ENCODE measurements at places on chromosomes 2 and 18. TPM values are rescaled to one million over a fixed set of nuclear protein-coding genes. Genes with fewer than 3 reads are reported as not detected.

DNA sequence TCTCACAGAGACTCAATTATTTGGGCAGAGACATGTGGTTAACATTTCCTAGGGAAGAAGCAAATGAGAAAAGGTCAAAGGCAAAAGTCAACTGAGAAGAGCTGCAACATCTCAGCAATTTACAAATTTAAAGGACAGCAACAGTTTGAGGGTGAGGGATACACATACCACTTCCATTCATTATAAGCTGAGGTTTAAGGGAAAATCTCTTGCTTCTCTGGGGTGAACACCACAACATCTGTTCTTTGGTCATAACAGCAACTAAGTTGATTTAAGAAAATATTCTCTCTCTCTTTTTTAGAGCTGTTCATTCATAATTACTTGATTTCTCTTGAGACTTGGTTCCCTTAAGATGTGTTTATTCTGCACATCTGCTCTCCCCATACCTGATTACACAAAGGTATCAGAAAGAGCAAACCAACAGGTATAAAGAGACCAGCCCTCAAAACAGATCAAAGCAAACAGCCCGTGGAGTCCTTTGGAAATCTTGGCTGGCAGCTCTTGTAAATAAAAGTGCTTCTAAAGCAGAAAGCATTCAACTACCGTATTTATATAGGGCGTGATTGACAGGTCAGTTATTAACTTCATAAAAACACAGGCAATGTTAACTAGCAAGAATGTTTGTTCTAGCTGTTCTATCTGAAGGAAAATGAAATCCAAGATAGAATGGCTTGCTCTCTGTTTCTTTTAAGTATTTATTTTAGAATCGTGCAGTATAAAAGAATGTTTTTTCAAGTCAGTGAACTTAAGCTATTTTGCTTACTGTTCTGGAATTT lies 132.8 kb downstream of the THADA start:
- no peaks in the 10 kb centered on the region for H3K27me3 ChIP-seq
- DNase-seq, result no peak
- H3K27ac ChIP-seq, result no peak overlapping the region
- H3K36me3 ChIP-seq, result no peaks in the 10 kb centered on the region
- H3K4me3 ChIP-seq, result no peak overlapping the region

GRCh38 chr2:172600557-172601008 lies 44.7 kb downstream of the PDK1 start:
- no peaks in the 10 kb centered on the region for H3K4me1 ChIP-seq
- no peaks in the 10 kb centered on the region for H3K27me3 ChIP-seq
- no peak overlapping the region for H3K27ac ChIP-seq
- no peaks in the 10 kb centered on the region for H3K36me3 ChIP-seq
- H3K4me3 ChIP-seq, result no peak overlapping the region

- H3K4me3 ChIP-seq, result no peak overlapping the region
- DNase-seq, result no peak
- no peaks in the 10 kb centered on the region for H3K27me3 ChIP-seq
- H3K36me3 ChIP-seq, result no peaks in the 10 kb centered on the region
- no peaks in the 10 kb centered on the region for H3K4me1 ChIP-seq
- no peak overlapping the region for H3K27ac ChIP-seq
Measured at GRCh38 chr18:41996020-41996419, 41.0 kb downstream of the PIK3C3 start.

- DNase-seq, result no peak
- no peaks in the 10 kb centered on the region for H3K36me3 ChIP-seq
- H3K4me1 ChIP-seq, result no peaks in the 10 kb centered on the region
- H3K4me3 ChIP-seq, result no peak overlapping the region
- H3K27me3 ChIP-seq, result no peaks in the 10 kb centered on the region
- H3K27ac ChIP-seq, result no peak overlapping the region
Measured at GRCh38 chr2:47227532-47228279, 72.6 kb upstream of the STPG4 start.

GRCh38 chr18:37361335-37362157 lies 204.1 kb downstream of the CELF4 start:
- no peaks in the 10 kb centered on the region for H3K36me3 ChIP-seq
- H3K4me1 ChIP-seq, result no peaks in the 10 kb centered on the region
- H3K27ac ChIP-seq, result no peak overlapping the region
- no peaks in the 10 kb centered on the region for H3K27me3 ChIP-seq

GRCh38 chr2:121836611-121837010 lies 81.2 kb downstream of the TSN start:
- no peak overlapping the region for H3K27ac ChIP-seq
- no peak overlapping the region for H3K4me3 ChIP-seq
- no peaks in the 10 kb centered on the region for H3K27me3 ChIP-seq
- DNase-seq, result no peak
- no peaks in the 10 kb centered on the region for H3K36me3 ChIP-seq

DNA sequence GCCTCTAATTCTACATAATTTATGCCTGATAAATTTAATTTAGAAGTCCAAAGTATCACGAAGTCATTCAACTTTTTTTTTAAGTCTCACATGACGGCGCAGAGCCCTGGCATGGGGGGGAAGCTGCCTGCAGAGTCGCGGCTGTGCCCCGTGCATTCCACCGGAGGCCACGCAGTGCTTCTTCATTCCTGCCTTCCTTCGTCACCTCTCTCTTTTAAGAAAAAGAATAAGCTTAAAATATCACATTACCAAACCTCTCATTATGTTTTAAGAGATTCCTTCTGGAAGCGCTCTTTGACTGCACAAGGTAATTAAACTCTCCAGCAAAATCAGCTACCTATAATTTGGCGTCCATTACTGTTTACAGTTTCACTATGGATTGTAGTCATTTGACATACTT lies 20.3 kb upstream of the KIDINS220 start:
- H3K4me1 ChIP-seq, result no peaks in the 10 kb centered on the region
- no peaks in the 10 kb centered on the region for H3K27me3 ChIP-seq
- no peak overlapping the region for H3K4me3 ChIP-seq
- no peaks in the 10 kb centered on the region for H3K36me3 ChIP-seq
- H3K27ac ChIP-seq, result no peak overlapping the region

- H3K27ac ChIP-seq, result no peak overlapping the region
- no peak for DNase-seq
- no peak overlapping the region for H3K4me3 ChIP-seq
- no peaks in the 10 kb centered on the region for H3K4me1 ChIP-seq
Measured at GRCh38 chr2:171104379-171104778, 56.3 kb downstream of the TLK1 start.

DNA sequence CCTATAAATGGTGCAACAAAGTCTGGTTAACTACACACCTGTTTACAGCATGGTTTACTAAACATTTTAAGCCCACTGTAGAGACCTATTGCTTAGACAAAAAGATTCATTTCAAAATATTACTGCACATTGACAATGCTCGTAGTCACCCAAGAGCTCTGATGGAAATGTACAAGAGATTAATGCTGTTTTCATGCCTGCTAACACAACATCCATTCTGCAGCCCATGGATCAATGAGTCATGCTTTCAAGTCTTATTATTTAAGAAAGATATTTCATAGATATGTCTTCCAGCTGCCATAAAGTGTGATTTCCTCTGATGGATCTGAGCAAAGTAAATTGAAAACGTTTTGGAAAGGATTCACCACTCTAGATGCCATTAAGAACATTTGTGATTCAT lies 781.1 kb downstream of the MBD2 start:
- no peaks in the 10 kb centered on the region for H3K36me3 ChIP-seq
- H3K27me3 ChIP-seq, result no peaks in the 10 kb centered on the region
- H3K4me3 ChIP-seq, result no peak overlapping the region
- no peak overlapping the region for H3K27ac ChIP-seq

- no peak overlapping the region for H3K4me3 ChIP-seq
- no peaks in the 10 kb centered on the region for H3K27me3 ChIP-seq
- no peaks in the 10 kb centered on the region for H3K4me1 ChIP-seq
- no peak for DNase-seq
- H3K36me3 ChIP-seq, result no peaks in the 10 kb centered on the region
Measured at GRCh38 chr18:74225193-74225840, 66.4 kb downstream of the CYB5A start.

GRCh38 chr2:25960920-25961319 lies 21.4 kb downstream of the KIF3C start:
- H3K36me3 ChIP-seq, result no peaks in the 10 kb centered on the region
- no peak overlapping the region for H3K27ac ChIP-seq
- no peak for DNase-seq
- H3K4me1 ChIP-seq, result no peaks in the 10 kb centered on the region

- no peak for DNase-seq
- no peak overlapping the region for H3K27ac ChIP-seq
- no peaks in the 10 kb centered on the region for H3K36me3 ChIP-seq
- no peak overlapping the region for H3K4me3 ChIP-seq
- H3K4me1 ChIP-seq, result no peaks in the 10 kb centered on the region
Measured at GRCh38 chr2:167851876-167852275, 395.5 kb downstream of the STK39 start.

- DNase-seq, result no peak
- no peak overlapping the region for H3K4me3 ChIP-seq
- no peaks in the 10 kb centered on the region for H3K36me3 ChIP-seq
- no peak overlapping the region for H3K27ac ChIP-seq
- no peaks in the 10 kb centered on the region for H3K27me3 ChIP-seq
- H3K4me1 ChIP-seq, result no peaks in the 10 kb centered on the region
Measured at GRCh38 chr2:238644095-238645081, 203.5 kb upstream of the TWIST2 start.

DNA sequence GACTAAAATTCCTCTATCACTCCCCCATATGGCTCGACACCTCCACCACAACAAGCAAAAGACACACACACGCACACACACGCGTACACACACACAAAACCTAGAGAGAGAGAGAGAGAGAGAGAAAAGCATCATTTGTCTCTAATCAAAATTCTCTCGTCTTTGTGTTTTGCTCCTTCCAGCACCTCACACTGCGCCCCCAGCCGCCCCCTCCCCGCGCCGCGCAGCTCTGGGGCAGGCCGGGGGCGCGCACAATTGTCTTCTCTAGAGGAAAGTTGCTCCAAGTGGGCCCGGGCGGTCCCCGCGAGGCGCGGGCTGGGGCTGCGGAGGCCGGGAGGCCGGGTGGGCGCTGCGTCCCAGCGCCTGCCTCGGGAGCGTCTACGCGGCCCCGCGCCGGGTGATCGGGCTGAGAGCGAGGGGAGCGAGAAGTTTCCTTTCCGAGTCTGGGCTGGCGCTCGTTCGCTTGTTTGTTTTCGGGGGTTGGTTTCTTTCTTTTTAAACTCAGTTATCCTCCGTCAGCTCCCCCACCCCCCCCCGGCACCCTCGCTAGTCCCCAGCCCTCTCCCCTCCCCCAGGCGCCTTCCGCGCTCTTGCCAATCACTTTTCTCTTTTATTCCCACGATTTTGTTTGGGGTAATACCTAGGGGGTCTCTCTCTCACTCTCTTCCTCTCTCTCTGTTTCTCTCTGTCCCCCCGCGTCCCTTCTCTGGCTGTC lies 4.1 kb downstream of the ZEB2 start:
- DNase-seq, result peak; percentile 87
- no peaks in the 10 kb centered on the region for H3K36me3 ChIP-seq
- H3K4me1 ChIP-seq, result peaks cover 3% of the 10 kb centered on the region
- peak overlapping the region; percentile 91 for H3K27ac ChIP-seq
- H3K4me3 ChIP-seq, result peak overlapping the region; percentile 100

DNA sequence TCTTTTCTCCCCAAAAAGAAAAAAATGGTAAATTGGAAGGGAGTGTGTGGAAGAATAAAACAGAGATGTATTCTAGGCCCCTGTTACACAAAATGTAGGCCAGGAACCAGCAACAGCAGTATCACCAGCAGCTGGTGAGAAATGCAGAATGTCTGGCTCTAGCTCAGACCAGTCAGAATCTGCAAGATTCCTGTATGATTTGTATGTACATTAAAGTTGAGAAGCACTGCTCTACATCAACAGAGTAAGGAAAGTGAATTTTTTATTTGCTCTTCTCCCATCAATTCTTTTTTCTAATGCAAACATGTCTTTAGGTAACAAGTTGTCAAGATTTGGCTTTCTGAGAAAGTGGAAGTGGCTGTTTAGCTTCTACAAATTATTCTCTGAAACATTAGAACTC lies 235.4 kb upstream of the FANCL start:
- no peaks in the 10 kb centered on the region for H3K4me1 ChIP-seq
- no peak overlapping the region for H3K4me3 ChIP-seq
- H3K27me3 ChIP-seq, result no peaks in the 10 kb centered on the region
- DNase-seq, result no peak

- H3K4me1 ChIP-seq, result no peaks in the 10 kb centered on the region
- H3K27me3 ChIP-seq, result no peaks in the 10 kb centered on the region
- DNase-seq, result no peak
- H3K4me3 ChIP-seq, result no peak overlapping the region
- no peak overlapping the region for H3K27ac ChIP-seq
Measured at GRCh38 chr18:45671321-45671720, 52.7 kb upstream of the SLC14A1 start.

- H3K27ac ChIP-seq, result no peak overlapping the region
- no peak for DNase-seq
- no peaks in the 10 kb centered on the region for H3K27me3 ChIP-seq
- no peaks in the 10 kb centered on the region for H3K36me3 ChIP-seq
Measured at GRCh38 chr2:167814881-167815718, 432.3 kb downstream of the STK39 start.

DNA sequence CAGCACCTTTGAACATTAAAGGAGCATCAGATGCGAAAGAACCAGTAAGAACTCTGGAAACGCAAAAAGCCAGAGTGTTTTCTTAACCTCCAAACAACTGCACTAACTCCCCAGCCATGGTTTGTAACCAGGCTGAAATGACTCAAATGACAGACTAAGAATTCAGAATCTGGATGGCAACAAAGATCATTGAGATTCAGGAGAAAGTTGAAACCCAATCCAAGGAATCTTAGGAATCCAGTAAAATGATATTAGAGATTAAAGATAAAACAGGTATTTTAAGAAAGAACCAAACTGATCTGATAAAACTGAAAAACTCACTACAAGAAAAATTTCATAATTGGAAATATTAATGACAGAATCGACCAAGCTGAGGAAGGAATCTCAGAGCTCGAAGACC lies 116.7 kb downstream of the PTRHD1 start:
- no peaks in the 10 kb centered on the region for H3K27me3 ChIP-seq
- no peaks in the 10 kb centered on the region for H3K36me3 ChIP-seq
- H3K27ac ChIP-seq, result no peak overlapping the region
- DNase-seq, result no peak
- no peak overlapping the region for H3K4me3 ChIP-seq

- H3K27ac ChIP-seq, result no peak overlapping the region
- H3K36me3 ChIP-seq, result no peaks in the 10 kb centered on the region
- no peak overlapping the region for H3K4me3 ChIP-seq
- H3K27me3 ChIP-seq, result no peaks in the 10 kb centered on the region
- no peak for DNase-seq
Measured at GRCh38 chr2:119234021-119235019, 10.7 kb downstream of the STEAP3 start.

- H3K36me3 ChIP-seq, result no peaks in the 10 kb centered on the region
- no peaks in the 10 kb centered on the region for H3K27me3 ChIP-seq
- H3K27ac ChIP-seq, result no peak overlapping the region
Measured at GRCh38 chr18:50410894-50411293, 36.0 kb downstream of the SKA1 start.

- no peak for DNase-seq
- no peak overlapping the region for H3K27ac ChIP-seq
- H3K4me1 ChIP-seq, result no peaks in the 10 kb centered on the region
- H3K36me3 ChIP-seq, result no peaks in the 10 kb centered on the region
Measured at GRCh38 chr18:62365420-62365819, 40.3 kb downstream of the TNFRSF11A start.

- H3K27me3 ChIP-seq, result no peaks in the 10 kb centered on the region
- no peak for DNase-seq
- H3K27ac ChIP-seq, result no peak overlapping the region
- no peaks in the 10 kb centered on the region for H3K36me3 ChIP-seq
- H3K4me1 ChIP-seq, result no peaks in the 10 kb centered on the region
Measured at GRCh38 chr2:98896944-98897343, 39.1 kb downstream of the CRACDL start.

ADGRF3 gene
- not detected for total RNA-seq

CHRND gene
- total RNA-seq, result not detected

CNDP1 gene
- 0.49 TPM for total RNA-seq

ADNP2 gene
- total RNA-seq, result 17.5 TPM

IMPA2 gene
- total RNA-seq, result 19.9 TPM

PPP1R7 gene
- total RNA-seq, result 46.1 TPM

GRB14 gene
- total RNA-seq, result 5.1 TPM

BCL11A gene
- 2.0 TPM for total RNA-seq

ATOH8 gene
- 68.5 TPM for total RNA-seq

DUSP19 gene
- 8.1 TPM for total RNA-seq

RTP5 gene
- not detected for total RNA-seq

INHBB gene
- total RNA-seq, result 19.3 TPM

Measured in aorta (tissue), 5 donors.